T-helper 9 cell (primary cell): ENCODE measurements at places on chromosomes 11 and 22.

GRCh38 chr11:64291752-64292459 lies 804 bp downstream of the KCNK4 start:
- no peak for DNase-seq

DNA sequence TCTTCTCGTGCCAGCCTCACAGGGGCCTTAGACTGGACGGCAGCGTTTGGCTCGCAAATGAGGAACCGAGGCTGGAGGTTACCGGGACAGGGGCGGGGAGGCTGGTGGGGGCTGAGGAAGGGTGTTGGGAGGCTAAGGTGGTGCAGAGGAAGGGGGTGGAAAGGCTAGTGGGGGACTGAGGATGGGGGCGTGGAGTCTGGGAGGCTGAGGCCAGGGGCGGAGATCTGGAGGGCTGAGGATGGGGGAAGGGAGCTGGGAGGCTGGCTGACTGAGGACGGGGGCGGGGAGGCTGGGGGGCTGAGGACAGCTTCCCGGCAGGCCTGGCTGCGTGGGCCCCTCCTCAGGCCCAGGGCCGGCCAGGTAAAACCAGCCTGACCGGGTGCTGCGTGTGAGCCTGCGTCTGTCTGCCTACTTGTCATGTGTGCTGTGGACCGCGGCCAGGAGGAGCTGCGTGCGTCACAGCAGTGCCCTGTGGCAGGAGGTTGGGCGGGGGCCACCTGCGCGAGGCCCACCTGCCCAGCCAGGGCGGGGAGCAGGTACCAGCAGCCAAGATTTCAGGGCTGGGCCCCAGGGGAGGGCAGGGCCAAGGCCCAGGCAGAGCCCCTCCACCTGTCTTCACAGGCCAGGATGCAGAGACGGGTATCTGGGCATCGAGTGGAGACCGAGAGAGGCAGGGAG lies 9.4 kb upstream of the PIM3 start:
- DNase-seq = no peak

DNA sequence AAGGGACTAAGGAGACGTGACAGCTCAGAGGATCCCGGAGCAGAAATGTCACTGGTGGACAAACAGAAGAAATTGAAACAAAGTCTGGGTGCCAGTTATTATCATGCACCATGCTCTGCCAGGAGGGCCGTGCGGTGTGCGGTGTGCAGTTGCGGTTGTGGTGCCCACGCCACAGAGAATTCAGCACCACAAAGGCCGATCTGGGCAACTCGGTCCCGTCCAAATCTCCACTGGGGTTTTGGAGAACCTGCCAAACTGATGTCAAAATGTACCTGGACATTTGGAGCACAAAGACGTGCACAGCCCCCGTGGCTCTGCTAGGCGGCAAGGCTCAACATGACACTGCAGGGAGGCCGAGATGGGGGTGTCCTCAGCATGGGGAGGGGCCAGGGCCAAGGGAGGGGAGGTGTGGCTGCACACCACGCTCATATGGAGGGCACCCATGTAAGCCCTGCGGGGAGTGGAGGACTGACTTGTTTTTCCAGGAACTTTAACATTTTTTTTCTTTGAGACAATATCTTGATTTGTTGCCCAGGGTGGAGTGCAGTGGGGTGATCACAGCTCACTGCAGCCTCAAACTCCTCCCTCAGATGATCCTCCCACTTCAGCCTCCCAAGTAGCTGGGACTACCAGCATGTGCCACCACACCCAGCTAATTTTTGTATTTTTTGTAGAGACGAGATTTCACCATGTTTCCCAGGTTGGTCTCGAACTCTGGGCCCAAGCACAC lies 39.4 kb downstream of the GNB1L start:
- no peak for DNase-seq

- DNase-seq = no peak
These were observed 72.8 kb upstream of the CSNK2A3 start for GRCh38 chr11:11425806-11426205.
